ENCODE measurements at places on chromosomes 5 and 9.

GRCh38 chr9:137809040-137809576 lies 68.5 kb upstream of the CACNA1B start:
- DNase-seq: no peak

- no peak for DNase-seq
These were observed 4.1 kb downstream of the MRPS2 start for GRCh38 chr9:135504262-135505243.

DNA sequence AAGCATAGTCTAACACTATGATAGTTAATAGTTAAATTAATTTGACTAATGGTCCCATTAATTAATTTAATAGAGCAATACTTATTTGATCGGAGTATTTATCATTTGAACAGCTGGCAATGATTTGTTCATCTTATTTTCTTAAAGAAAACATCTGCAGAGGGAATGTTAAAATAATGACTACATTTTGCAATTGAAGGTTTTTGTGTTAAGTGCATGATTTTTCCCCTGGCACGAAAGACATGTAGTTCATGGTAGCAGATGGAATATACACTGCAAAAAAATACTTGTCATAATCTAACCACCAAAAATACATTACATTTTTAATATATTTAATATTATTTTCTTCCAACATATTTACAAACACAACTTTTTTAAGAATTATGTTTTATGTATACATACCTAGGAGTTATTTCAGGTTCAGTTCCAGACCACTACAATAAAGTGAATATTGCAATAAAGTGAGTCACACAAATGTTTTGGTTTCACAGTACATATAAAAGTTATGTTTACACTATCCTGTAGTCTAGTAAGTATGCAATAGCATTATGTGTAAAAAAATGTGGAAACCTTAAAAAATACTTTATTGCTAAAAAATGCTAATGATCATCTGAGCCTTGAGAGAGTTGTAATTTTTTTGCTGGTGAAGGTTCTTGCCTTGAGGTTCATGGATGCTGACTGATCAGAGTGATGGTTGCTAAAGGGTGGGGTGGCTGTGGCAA lies 292.6 kb upstream of the DAB2 start:
- no peak for DNase-seq

DNA sequence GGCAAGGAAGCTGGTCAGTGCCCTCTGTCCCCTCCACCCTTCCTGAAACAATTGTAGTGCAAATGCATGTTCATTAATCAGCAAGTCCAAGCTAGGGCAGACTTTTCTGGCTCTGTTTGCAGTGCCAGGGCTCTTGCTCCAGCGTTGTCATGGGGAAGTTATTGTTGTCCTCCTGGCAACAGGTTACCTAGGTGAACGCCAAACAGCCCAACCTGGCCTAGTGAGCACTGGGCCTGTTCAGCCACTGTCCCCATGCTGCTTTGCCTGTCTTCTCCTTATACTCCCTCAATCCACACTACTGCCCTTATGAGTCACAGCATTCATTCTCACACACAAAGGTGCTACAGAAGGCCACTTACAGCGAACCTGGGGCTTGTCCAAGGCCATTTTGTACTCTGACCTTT lies 34.5 kb upstream of the GLIS3 start:
- DNase-seq: peak; percentile 53

DNA sequence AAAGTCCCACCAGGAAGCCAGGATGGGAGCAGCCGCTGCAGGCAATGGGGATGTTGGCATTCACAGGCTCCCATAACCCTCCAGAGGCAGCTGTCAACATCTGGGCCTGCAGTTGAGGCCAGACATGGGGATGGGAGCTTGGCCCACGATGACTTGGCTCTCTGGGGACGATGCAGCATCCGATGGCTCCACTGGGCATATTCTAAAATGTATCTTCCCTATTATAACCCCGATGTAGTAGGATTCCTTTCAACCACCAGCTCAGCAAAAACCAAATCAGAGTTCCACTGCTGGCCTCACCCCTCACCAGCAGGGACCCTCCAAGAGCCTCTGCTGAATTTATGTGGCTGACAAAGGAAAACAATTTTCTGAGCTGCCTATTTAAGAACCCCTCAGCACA lies 7.1 kb downstream of the SPRY4 start:
- DNase-seq: no peak

DNA sequence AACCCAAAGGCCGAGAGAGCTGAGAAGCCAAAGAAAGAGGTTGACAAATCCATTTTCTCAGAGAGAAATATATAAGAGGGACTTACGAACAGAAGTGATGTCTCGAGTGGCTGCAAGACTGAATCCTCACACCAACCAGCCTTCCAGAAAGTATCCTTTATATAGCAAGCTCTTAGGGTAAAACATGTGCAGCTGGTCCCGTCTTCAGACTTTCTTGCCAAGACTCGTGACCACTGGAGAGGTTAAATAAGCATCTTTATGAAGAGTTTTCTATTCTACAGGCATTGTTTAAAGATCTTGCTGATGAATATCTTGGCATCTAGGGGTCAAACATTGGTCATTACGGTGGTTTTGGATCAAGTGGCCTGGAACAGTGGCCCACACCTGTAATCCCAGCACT lies 16.9 kb upstream of the SLC22A4 start:
- DNase-seq: no peak

DNA sequence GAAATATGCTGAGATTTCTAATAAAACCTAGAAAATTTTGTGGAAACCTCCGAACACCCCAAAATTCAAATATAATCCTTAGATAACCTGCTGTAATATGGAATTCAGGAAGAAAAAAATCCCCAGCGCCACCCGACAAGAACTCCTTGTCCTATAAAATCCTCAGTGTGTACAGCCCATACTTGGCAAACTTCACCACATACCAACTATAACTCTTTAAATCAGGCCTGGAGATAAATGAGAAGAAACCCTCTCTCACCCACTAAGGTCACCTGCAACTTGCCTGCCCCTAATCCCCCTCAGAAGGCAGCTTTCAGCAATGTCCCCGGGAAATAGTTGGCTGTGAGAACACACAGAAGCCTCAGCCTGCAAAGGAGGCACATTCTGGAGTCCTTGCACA lies 90.5 kb downstream of the SH3TC2 start:
- DNase-seq: no peak

DNA sequence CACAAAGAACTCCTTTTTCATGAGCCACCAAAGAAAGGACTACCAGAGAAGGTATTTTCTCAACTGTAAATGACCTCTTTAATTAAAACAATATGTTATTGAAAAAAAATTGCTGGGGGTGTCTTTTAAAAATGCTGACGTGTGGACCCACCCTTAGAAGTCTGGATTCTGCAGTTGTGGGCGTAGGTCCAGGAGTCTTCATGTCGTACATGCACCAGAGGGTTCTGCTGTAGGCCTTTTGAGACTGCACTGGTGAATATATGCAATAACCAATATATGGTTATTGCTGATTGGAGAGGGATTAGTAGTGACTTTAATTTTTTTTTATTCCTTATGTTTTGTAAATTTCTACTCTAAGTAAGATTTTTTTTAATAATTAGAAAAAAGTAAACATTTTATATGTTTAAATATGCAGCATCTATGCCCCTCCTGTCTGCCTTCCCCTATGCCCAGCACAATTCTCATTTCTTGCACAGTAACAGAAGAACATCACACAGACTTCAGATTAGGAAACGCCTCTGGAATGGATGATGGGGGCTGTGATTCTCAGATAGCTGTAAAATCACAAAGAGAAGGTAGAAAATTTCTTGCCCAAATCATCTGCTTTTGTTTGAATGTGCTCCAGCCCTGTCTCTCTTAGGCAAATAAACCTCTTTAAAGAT lies 102.0 kb downstream of the PTTG1 start:
- DNase-seq: no peak

DNA sequence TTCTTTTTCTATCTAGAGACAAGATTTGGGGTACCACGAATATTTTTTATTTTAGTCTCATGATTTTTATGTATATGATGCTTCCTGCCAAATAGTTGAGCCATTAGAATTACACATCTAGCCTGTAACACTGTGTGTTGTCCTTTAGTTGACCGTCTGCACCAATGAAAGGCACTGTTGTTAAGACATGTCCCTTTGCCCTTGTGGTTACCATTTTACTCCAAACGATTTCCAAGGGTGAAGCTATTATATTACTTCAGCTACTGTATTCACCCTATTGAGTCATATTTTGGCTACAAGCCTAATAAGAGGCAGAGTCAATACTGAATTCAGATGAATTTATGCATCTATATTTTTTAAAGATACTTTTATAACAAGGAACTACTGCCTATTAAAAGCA lies 207.6 kb downstream of the CETN3 start:
- no peak for DNase-seq

GRCh38 chr9:27118916-27119315 lies 9.9 kb downstream of the TEK start:
- DNase-seq: no peak

DNA sequence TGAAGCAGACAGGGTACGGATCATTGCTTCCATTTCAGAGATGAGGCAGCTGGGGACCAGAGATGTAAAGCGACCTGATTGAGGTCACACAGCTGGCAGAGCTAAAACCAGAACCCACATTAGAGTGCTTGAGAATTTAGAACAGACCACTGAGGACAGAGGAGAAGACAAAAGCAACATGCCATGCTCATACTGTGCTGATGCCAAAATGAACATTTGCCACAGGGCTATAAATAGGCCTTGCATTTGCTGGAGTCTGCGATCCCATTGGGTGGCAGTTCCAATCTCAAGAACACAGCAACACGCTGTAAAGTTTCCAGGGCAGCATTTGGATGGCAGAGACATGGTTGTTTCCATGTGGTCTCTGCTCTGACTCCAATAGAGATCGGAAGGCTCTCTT lies 222.4 kb upstream of the TBC1D2 start:
- no peak for DNase-seq

DNA sequence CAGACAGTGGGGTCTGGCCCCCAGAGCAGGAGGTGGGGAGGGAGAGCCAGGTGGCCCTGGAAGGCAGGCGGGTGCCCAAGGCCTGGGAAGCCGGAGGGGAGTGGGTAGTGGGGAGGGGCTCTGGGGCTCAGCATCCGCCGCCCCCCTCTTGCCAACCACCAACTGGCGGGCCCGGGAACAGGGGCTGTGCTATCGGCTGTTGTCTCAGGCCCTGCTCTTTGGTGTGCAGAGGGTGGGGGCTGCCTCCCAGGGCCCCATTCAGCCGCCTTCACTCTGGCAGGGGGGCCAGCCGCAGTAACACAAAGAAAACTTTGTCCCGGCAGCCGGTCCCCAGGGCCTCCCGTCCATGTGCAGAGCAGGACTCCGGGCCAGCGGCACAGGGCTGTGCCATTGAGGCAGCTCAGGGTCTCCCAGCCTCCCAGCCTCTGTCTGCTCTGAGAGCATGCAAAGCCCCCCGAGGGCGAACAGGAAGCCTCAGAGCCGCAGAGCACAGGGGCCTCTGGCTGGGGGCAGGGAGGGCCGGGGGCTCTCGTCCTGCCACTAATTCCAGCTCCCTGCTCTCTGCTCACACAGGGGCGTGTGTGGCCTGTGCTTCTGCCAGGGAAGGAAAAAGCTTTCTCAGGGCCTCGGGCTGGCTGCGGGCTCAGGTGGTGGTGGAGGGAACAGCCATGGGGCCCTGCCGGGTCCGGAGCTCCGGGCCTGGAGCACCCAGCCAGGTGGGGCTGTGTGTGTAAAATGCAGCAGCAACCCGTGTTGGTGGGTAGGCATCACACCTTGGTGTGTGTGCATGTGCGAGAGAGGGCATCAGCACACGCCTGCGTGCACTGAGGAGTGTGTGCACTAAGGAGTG lies 54.2 kb upstream of the NOTCH1 start:
- DNase-seq: no peak
